HEK293T (cell line): ENCODE measurements at places on chromosomes 7 and 10.
A peak's percentile ranks its signal among the peaks of the same experiment; 100 is the strongest.

GRCh38 chr7:44388089-44388970 is 62.9 kb upstream of the CAMK2B start:
- no peak for DNase-seq

GRCh38 chr10:15990535-15991129 is 130.3 kb upstream of the MINDY3 start:
- DNase-seq: no peak

GRCh38 chr7:39461263-39461820 is 104.9 kb upstream of the YAE1 start:
- DNase-seq: no peak

DNA sequence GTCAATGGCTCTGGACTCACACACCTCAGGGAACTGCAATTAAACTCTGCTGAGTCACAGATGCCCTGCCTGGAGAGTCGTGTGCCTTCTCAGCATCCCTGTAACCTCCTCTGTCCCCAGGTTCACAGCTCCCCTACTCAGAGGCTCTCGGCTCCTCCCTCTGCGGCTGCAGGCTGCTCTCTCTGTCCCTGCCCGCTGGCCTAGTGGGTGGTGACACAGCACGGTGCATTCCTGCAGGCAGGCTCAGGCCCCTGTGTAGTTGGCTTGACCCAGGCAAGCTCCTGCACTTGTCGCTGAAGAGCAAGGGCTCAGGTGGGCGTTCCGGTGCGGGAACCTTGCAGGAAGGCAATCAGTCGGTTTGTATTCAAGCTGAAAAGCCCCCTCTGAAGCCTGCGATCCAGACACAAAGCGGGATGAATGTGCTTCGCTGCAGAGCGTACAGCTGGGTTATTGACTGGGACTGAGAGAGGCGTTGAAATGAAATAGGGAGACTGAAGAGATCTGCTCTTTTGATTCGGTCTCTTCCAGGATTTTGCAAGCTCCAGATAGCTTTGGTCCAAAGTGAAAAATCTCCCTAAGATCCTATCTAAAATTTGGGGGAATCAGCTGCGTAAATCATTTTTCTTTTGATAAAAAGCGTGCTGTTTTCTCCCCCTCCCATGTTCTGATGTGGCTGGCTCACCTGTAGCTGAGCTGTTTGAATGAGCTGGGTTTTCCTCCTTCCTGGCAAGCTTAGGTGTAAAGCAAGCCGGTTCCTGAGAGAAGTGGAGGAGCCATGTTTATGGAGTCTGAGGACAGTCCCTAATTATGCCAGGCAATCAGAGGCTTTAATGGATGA is 208.7 kb upstream of the PHYHIPL start:
- peak; percentile 23 for DNase-seq

DNA sequence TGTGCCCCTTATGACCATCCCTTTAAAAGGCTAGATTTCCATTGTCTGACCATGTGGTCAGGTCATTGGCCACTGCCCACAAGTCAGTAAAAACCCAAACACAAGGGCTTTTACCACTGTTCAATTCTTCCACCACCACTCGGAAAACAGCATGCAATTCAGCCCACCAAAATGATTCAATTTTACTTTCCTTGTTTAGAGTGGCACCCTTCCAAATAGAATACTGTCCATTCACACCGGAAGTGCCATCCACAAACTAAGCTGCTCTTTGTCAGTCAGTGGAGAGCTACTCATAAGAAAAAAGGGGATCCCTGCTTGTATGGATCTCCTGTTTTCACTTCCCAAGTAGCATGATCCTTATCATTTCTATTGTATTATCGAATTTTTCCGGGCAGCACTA is 350.7 kb upstream of the MBL2 start:
- DNase-seq: no peak

- no peak for DNase-seq
Observed at GRCh38 chr7:142916508-142916907, 17.0 kb downstream of the TRPV5 start.

- DNase-seq: no peak
Observed at GRCh38 chr7:84633-85020, 107.7 kb upstream of the FAM20C start.

- no peak for DNase-seq
Observed at GRCh38 chr7:44097064-44097932, 6.8 kb upstream of the AEBP1 start.

DNA sequence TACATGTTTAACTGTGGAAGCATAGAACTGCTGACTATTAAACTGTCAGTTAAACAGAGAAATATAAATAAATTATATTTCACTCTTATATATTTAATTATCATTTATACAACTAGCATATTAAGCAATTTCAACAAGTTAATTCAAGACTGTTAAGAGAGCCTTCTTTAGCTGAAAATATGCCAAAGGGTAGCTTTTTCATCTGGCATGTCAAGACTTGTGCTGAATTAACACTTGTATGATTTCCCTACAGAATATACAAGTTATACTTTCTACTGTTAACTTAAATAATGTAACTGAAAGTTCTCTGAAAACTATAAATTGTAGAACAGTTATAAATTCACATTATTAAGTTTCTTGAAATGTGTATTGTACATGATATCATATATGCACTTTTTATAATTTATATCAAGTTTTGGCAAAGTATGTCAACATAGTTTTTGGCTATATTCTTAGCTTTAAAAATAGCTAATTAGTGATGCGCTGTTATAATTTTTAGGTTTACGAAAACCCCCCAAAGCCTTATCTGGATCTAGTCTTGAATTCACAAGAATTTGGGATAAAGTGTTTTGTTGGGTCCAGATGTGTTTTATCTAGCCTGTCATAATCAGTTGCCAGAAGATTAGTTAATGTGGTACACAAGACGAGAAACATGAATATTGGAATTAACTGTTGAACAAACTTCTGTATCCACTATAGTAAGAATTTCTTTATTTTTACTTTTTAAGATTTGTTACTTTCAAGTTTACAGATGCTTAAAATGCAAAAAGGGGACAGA is 231.1 kb upstream of the FOXP2 start:
- DNase-seq: no peak

DNA sequence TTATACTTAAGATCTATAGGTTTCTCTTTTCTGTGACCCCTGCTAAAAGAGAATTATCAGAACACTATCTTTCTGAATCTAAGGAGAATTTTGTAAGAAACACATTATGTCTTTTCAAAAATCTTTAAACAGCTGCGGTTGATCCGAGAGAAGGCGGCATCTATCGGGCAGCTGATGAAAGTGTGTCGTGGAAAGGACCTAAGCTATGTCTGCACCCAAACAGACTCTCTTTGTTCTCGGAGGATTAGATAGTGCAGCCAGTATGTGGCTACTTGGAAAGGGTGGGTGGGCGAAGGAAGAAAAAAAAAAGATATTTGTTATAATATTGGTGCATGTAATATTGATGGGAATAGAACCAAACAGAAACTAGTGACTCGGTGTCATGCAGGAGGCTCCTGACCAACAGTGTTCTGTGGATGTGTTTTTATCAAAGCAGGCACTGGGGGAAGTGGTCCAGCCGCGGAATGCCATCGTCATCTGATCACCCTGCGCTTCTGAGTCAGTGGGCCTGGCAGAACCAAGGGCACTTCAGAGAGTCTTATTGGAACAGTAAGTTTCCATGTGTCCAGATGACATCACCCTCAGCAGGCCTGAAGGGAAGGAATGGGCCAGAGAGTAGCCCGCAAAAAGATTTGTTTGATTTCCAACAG is 509.7 kb upstream of the AKR1E2 start:
- DNase-seq: no peak

DNA sequence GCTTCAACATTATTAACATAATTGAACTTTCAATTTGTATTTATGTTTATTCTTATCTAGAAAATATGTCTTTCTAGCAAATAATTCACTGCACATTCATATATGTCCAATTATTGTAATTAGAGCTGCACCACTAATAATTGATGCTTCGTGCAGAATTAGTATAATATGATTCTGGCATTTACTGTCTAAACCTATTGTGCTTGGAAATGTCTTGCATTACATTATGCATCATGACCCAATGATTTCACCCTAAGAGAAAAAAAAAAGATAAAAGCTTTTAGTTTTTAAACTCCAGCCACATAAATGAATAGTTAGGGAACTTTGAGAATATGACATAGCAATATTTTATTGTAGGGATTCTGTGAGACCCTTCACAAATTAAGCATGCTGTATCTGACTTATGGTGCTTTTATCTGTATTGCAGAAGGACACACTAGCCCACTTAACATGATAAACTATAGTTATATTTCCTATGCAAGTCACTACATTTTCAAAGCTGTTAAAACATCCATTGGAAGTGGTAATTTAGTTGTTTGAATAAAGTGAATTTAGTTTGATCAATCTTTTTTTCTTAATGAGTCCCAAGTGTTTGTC is 1609.1 kb downstream of the REEP3 start:
- DNase-seq: no peak

DNA sequence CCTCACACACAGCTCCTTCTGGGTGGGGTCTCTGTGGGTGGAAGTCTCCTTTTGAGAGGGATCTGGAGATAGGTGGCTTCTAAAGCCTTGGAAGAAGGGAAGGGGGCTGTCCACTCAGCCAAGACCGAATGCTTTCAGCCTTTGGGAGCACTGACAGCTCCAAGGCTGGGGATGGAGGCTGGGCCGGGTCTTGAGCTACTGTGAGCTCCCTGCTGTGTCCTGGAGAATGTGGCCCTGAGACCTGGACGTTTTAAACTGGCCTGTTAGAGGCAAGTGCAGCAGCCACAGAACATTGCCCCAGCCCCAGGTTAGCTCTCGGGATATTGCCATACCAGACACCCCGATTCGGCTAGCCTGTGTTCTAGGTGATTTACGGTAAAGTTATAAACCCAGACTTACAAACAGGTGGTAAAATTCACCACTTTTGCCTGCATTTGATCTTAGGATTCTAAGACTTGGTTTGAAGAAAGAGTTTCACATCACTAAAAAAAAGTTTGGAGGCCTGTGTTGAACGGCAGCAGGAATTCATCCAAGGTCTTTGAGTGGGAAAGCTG is 548.5 kb upstream of the FOXK1 start:
- no peak for DNase-seq

DNA sequence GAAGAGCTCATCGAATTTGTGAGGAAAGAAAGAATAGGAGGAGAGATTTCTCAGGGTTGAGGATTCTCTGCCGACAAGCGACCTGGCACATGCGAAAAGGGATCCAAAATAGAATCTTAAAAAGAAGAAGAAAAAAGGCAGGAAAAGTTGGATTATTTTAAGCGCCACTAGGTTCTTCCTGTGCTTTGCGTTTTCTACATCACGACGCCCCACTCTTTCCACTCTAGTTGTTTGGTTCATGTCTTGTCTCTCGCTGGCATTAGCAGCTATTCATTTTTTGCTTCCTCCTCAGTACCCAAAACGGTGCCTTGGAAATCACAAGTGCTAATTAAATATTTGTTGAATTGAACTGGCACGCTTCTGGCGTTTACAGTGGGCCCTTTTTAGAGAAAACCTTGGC is 674 bp upstream of the FRA10AC1 start:
- DNase-seq: no peak

GRCh38 chr7:33258491-33258951 is 129.2 kb downstream of the BBS9 start:
- no peak for DNase-seq

DNA sequence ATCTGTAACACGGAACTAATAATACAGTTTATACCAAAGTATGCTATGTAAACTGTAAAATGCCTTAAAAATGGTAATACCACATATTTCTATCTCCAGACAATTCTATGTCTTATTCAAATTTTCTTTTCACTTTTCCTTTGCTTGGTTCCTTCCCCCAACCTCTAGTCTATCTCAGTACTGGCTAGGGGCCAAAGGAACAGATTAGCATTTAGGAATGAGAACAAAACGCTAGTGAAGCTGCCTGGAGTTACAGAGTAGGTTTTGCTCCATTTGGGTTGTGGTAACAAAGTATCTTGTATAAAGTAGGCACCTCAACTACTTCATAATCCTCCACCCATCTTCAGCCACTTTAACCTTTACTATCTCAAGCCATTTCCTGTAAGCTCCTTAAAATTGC is 94.1 kb downstream of the HBP1 start:
- DNase-seq: no peak

DNA sequence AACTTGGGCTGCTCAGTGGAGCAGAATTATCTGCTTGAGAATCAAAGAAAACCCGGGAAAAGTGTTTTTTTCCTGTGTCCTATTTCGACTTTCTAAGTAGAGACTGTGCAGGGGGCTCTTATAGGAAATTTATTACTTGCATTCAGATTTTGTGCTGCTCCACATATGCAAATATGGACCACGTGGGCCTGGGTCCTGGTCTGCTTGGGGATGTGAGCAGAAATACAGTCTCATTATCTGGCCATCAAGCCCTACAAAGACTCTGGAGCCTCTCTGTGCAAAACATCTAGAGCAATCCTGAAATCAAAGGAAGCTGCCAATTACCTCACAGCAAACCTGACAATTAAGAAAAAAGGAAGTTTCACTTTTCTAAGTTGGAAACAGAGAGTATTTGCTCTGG is 216.9 kb downstream of the LRMDA start:
- DNase-seq: no peak

GRCh38 chr7:81298951-81299666 is 380.3 kb upstream of the SEMA3C start:
- DNase-seq: peak; percentile 47

- no peak for DNase-seq
Observed at GRCh38 chr10:122727426-122727825, 27.8 kb upstream of the C10orf120 start.

- no peak for DNase-seq
Observed at GRCh38 chr7:10803720-10804119, 170.0 kb upstream of the PHF14 start.

DNA sequence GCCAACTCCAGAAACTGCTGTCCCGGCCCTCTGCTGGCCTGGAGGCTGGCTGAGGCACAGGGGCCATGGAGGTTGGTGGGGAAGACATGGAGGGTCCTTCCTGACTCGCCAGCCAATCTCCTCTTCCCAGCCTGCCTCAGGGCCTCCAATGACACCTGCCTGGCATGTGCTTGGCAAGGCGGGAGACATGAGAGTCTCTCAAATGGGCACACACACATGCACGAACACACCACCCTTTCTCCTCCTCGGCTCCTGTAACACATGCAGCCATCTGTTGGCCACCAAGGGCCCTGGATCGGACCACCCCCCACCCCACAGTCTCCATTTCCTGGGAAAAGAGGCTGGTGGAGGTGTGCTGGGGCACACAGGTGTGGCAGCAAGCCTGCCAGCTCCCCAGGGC is 56.4 kb downstream of the YKT6 start:
- DNase-seq: no peak

- DNase-seq: no peak
Observed at GRCh38 chr10:114499116-114499515, 94.8 kb upstream of the AFAP1L2 start.

DNA sequence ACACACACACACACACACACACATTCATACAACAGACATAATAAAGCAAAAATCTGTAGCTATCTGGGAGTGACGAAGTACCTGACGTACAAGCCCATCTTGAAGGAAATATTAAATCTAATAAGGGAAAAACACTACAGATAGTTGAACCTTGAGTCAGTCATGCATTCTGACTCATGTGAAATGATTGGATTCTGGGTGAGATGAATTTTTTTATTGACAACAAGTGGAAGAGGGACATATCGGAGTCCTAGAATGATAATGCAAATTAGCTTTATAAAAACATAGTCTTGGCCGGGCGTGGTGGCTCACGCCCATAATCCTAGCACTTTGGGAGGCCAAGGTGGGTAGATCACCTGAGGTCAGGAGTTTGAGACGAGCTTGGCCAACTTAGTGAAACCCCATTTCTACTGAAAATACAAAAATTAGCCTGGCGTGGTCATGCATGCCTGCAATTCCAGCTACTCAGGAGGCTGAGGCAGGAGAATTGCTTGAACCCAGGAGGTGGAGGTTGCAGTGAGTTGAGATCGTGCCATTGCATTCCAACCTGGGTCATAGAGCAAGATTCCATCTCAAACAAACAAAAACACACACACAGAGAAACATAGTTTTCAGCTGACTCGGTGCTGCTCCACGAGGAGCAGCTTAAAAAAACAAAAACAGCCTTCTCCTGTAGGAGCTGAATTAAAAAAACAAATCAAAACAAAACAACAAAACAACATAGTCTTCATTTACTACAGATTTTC is 154.4 kb upstream of the MKLN1 start:
- no peak for DNase-seq
